ENCODE measurements at places on chromosomes 16 and 17. TPM values are rescaled to one million over a fixed set of nuclear protein-coding genes. Genes with fewer than 3 reads are reported as not detected.

- DNase-seq: no peak
These were observed 71.5 kb downstream of the FOXL1 start for GRCh38 chr16:86649875-86650274.

DNA sequence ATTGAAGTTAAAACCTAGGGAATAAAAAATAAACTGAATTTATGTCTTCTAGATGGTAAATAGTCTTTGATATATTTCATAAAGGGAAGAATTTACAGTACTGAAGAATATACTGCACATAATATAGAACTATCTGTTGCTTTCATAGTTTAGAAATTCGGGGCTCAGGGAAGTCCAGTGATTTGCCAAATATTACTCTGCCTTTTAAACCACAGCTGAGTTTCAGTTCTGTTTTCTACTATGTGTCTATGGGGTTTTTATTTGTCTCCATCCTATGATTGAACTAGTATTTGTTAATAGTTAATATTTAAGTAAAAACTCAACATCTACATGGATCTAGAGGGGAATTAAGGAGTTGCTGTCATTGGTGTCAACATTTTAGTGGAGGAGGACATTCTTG lies 715.0 kb upstream of the CDH8 start:
- DNase-seq: no peak

Gene NPIPA8
- 0.67 TPM for total RNA-seq

Gene PDILT
- not detected for total RNA-seq

Gene COG4
- 63.0 TPM for total RNA-seq

Measured in upper lobe of right lung (tissue), 1 donor.